ENCODE measurements at places on chromosomes 6 and 20.

GRCh38 chr6:105873211-105873704 lies 212.9 kb upstream of the PRDM1 start:
- DNase-seq = no peak

DNA sequence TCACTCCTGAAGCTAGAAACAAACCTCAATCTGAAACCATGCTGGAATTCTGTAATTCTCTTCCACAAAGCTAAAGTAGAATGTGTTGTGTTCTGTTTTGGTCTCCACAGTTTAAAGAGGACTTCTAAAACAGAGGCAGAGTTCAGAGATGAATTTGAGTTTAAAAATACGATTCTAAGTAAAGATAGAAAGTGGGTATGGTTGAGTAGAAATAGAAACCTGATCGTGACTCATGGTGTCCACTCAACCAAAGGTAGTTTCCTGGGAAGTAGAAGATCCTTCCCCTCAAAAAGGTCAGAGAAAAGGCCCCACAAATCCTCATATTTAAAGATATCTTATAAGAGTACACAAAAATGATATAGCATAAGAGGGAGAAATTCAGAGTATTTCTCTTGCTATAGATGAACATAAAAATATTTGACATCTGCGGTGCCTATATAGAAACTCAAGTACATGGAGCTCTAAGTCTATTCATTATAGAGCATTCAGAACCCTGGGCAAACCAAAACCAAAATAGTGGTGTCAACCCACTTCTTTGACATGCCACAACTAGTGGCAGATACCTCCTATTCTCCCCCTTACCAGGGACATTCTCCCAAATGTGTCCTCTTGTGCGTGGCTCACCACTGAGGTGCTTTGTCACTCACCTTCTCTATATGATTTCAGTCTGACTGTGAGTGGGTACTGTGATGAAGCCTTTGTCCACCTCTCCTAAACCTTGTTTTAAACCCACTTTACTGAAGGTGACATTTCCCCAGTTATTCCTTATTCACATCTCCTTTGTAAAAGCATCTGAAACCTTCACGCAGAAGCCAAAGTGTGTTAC lies 84.5 kb downstream of the PLCB1 start:
- no peak for DNase-seq

- no peak for DNase-seq
Observed at GRCh38 chr6:71410681-71411080, 122.1 kb downstream of the OGFRL1 start.

- no peak for DNase-seq
Observed at GRCh38 chr6:5552243-5552642, 290.9 kb downstream of the FARS2 start.

DNA sequence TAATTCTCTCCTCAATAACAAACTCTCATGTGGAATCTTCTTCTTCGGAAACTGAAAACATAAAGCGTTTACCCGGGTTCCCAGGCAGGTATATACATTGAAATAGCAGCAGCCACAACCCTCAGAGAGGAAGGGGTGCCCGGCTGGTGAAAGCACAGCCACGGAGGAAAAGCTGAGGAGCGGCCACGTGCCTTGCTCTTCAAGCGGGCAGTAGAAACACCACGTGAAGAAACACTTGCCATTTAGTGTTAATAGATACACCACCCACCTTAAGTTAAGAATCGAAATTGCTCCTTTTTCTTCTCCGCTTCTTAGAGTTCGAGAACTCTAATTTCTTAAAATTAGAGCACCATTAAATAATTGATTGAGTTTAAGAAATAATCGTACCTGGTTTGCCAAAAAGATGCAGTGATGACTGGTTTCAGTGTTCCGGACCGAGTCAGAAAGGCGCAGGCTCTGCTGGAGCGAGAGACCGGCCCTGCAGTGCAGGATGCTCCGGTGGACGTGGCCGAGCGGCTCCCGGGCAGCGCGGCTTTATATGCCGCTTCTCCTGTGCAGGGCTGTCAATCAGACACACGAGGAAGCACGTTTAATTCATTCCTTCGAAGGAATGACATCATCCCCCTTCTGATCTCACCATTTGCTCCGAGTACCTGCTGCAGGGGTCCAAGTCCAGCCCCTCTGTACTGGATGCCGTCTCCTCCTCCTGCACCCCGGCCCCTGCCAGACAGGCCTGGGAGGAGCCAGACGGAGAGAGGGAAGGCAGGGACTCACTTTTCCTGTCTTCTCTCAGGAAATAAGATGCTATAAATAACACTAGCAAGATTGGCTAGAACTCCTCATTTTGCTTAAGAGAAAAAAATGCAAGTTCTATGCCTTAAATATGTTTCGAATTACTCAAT lies at the start of gene THBS2:
Gene THBS2, minus strand, starts transcription at position 510 of the 902 bp plus-strand sequence. CDS start 3,062 bp downstream, outside the sequence.
- no peak for DNase-seq

- DNase-seq = no peak
Observed at GRCh38 chr6:108250240-108250866, 10.5 kb downstream of the SNX3 start.

DNA sequence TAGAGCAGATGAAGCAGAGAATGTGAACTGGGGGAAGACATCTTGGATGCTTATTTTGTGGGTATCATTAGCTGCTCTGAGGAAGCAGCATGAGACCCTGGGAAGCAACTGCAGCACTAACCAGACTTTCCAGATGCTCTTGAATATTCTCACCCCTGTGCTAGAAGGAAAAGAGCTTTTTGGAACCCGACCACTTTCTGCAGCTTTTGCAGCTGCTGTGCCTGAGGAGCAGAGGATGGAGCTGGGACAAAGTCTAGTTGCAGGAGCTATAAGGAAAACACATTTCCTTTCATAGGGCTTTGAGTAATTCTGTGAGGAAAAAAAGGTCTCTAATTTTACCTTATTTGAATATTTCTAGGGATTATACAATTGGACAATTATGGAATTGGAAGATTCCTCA lies 369.7 kb downstream of the CD109 start:
- no peak for DNase-seq

GRCh38 chr20:49446808-49447207 lies 35.7 kb downstream of the KCNB1 start:
- no peak for DNase-seq

DNA sequence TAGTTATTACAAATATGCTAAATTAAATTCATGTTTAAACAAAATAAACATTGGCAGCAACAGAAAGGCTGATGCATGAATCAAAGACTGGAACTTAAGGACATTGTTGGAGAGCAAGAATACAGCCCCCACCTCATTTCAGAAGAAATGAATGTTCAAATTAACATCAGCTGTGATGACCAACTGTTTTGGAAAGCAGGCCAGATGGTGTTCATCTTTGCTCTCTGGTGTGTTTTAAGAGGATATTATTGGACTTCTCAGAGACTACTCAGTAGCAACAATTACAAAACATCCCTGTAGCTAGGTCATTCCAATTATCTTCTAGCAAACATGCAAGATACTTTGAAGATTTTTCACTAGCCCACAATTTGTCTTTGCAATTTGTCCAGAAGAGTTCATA lies 118.6 kb upstream of the DOK5 start:
- no peak for DNase-seq
